ENCODE measurements at places on chromosomes 12 and 14. TPM values are rescaled to one million over a fixed set of nuclear protein-coding genes. Genes with fewer than 3 reads are reported as not detected.

Gene BEGAIN
- polyA plus RNA-seq, result 2.2 TPM

Gene MLXIP
- polyA plus RNA-seq, result 43.0 TPM

Gene ASB2
- 0.40 TPM for polyA plus RNA-seq

Gene NCAPD2
- polyA plus RNA-seq, result 83.5 TPM

Gene PSMD9
- polyA plus RNA-seq, result 44.9 TPM

Gene ACOT6
- 0.25 TPM for polyA plus RNA-seq

Gene NOVA1
- 34.0 TPM for polyA plus RNA-seq

Gene ESYT1
- 81.2 TPM for polyA plus RNA-seq

Gene OVCH1
- 0.78 TPM for polyA plus RNA-seq
